ENCODE measurements at places on chromosomes 3 and 15. TPM values are rescaled to one million over a fixed set of nuclear protein-coding genes. Genes with fewer than 3 reads are reported as not detected.
A peak's percentile ranks its signal among the peaks of the same experiment; 100 is the strongest.

Gene RASL12
- total RNA-seq, result 0.36 TPM

- H3K36me3 ChIP-seq, result no peaks in the 10 kb centered on the region
- no peaks in the 10 kb centered on the region for H3K27me3 ChIP-seq
- peak overlapping the region; percentile 99 for H3K27ac ChIP-seq
- H3K4me3 ChIP-seq, result peak overlapping the region; percentile 36
Observed at GRCh38 chr3:190345027-190345821, 23.0 kb upstream of the CLDN1 start.

DNA sequence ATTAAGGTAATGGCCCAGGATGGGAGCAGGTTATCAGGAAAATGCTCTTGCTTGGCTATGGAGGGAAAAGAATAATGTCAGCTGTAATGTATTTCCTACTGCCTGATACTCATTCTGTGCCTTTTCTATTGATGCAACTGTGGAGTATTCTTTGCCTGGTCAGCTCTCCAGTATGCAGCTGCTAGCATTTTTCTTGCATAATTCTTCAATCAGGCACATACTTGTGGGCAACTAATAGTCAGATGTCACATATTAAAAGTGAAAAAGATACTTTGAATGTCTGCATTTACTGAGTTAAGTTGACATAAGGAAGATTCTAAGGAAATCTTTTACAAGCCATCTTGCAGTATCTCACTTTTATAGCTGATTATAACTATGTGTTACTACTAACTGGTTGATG is 29.5 kb downstream of the CD80 start:
- H3K4me3 ChIP-seq, result no peak overlapping the region
- H3K27ac ChIP-seq, result peak overlapping the region; percentile 24
- peaks cover 11% of the 10 kb centered on the region for H3K4me1 ChIP-seq

Gene FANCD2OS
- total RNA-seq, result not detected

DNA sequence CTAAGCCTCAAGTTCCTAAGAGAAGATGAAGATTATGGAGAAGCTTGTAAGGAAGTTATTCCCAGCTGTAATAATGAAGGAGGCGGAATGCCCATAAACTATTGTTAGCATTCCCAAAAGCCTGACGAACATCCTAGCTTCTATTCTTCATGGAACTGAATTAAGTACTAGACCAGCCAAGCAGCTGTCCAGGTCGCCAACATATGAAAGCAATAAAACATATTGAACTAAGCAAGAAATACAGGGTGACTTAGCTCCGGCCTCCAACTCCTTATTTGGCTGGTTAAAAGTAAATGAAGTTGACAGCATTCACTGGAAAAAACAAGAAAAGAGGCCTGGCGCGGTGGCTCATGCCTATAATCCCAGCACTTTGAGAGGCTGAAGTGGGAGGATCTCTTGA is 174.0 kb upstream of the TPM1 start:
- no peaks in the 10 kb centered on the region for H3K36me3 ChIP-seq
- no peak overlapping the region for H3K27ac ChIP-seq
- no peak for DNase-seq

- no peaks in the 10 kb centered on the region for H3K27me3 ChIP-seq
- peaks cover 19% of the 10 kb centered on the region for H3K4me1 ChIP-seq
- H3K4me3 ChIP-seq, result no peak overlapping the region
- no peak for DNase-seq
- H3K27ac ChIP-seq, result no peak overlapping the region
Observed at GRCh38 chr15:68232449-68232848, 2.9 kb upstream of the CLN6 start.

All from osteoblast (primary cell).